ENCODE measurements at places on chromosomes 2 and 18. TPM values are rescaled to one million over a fixed set of nuclear protein-coding genes. Genes with fewer than 3 reads are reported as not detected.

Gene GNLY
- 45.1 TPM for total RNA-seq

Gene KIF1A
- total RNA-seq, result not detected

Gene C2orf81
- 3.4 TPM for total RNA-seq

Gene SULT1C2
- total RNA-seq, result not detected

Gene MC4R
- not detected for total RNA-seq

GRCh38 chr2:54750040-54750439 lies 26.6 kb downstream of the EML6 start:
- DNase-seq, result no peak

GRCh38 chr2:135999899-136000298 lies 14.5 kb upstream of the DARS1 start:
- DNase-seq, result no peak

GRCh38 chr2:73238976-73239375 lies 4.9 kb downstream of the CCT7 start:
- DNase-seq, result no peak

DNA sequence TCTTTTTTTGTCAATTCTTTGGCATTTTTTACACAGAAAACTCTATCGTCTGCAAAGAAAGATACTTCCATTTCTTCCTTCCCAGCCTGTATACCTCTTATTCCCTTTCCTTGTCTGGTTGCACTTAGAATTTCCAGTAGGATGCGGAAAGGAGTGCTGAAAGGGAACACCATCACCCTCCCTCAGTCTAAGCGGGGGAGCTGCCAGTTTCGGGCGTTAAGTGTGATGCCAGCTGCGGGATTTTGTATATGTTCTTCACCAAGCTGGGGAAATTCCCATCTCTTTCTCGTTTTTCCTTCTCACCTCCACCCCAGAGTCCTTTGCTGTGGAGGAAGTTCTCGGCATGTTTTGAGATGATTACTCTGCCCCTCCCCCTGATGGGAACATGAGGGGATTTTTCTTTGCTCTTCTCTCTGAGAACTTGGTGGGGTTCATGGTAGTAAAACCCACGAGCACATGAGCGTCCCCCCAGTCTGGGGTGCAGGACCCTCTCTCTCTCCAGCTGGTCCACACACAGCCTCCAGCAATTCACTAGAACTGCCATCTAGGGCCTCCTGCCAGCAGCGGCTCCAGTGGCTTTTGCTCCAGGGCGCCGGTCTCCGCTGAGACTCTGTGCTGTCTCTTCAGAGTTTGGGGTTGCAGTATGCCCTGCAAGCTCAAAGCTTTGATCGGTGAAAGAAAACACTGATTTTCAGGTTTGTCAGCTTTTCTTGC lies 15.5 kb downstream of the AQP12A start:
- no peak for DNase-seq

DNA sequence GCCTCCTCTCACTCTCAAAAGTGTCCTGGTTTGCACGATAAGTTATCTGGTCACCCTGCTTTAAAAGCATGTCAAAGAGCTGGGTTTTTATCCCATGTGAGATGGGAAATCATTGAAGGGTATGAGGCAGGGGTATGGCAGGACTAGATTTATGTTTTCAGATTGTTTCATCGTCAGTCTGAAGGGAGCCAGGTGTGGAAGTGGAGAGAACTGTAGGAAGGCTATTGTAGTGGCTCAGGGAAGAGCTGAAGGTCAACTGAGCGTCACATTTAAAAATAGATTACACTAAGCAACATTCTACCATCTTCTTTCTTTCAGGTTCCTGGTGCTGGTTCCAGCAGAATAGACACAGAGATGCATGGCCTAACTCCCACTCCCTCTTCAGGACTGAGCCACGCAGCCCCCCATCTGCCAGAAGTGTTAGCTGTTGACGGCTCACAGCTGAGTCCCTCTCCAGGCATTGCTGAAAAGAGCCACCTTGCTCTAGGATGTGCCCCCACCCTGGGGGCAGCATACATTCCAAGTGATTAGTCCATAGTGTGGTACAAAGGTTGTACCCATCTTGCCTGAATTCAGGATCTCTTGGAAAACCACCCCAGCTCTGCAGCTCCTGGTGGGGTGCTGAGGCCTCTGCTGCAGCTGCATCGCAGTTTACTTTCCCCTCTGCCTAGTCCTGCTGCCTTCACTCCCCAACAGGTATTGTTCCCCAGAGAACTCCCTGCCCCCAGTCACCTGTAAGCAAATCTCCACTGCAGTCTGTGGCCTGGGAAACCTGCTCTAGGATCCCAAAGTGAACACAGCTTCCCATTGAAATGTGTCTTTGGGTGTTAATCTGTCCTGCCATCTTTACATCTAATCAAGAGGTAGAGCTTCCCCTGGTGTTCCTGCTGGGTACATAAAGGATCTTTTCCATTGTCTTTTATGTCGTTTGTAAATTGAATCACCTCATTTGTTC lies 79.5 kb upstream of the KLF7 start:
- no peak for DNase-seq

DNA sequence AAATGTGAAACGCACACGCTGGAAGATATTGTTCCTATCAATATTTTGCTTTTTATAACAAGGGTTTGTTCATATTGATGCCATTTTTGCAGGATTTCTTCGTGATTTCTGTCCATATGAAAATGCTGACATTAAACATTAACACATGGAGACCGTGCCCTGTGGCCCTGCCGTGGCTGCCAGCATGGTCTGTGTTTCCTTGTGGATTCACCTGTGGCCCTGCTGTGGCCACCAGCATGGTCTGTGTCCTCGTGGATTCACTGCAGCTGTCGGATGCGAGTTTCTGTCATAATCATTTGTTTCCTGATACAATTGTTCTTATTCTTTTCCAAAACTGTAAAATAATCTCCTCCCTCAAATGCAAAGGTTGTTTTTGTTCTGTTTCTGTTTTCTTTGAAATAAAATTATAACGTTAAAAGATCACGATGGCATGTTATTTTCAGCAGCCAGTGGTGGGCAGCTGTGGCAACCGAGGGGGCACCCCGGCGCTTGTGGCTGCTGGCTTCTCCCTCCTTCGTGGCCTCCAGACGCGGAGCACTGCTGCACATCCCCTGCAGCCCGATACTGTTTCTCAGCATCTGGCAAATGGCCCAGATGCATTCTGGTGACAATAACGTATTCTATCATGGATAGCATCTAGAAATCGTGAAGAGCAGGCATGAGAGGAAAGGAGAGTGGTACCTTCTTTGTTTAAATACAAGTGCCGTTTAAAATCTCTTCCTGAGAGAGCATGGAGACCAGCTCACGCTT lies 143.5 kb downstream of the PTGR3 start:
- DNase-seq, result no peak

GRCh38 chr2:187857826-187858225 lies 303.6 kb upstream of the TFPI start:
- DNase-seq, result no peak

GRCh38 chr2:133407341-133407740 lies 160.9 kb downstream of the NCKAP5 start:
- DNase-seq, result no peak

DNA sequence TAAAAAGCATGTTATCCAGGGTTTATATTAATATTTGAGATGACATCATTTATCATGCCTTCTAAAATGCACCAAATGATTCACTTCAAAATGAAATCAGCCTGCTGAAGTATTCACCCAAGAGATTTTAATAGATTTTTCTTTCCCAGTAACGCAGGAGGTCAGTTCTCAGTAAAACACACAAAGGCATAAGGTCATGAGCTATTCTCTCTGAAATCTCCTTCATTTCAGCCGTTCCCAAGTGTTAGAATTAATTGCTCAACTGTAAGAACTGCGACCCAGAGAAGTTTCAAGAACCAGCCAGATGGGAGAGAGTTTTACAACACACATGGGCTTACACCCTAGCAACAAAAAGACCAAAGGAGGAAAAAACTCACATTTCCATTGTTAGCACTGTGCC lies 84.2 kb upstream of the PHLPP1 start:
- DNase-seq, result no peak

- DNase-seq, result no peak
These were observed 143.5 kb upstream of the PID1 start for GRCh38 chr2:229414631-229415030.

GRCh38 chr2:273333-273732 lies 8.6 kb downstream of the ACP1 start:
- no peak for DNase-seq

DNA sequence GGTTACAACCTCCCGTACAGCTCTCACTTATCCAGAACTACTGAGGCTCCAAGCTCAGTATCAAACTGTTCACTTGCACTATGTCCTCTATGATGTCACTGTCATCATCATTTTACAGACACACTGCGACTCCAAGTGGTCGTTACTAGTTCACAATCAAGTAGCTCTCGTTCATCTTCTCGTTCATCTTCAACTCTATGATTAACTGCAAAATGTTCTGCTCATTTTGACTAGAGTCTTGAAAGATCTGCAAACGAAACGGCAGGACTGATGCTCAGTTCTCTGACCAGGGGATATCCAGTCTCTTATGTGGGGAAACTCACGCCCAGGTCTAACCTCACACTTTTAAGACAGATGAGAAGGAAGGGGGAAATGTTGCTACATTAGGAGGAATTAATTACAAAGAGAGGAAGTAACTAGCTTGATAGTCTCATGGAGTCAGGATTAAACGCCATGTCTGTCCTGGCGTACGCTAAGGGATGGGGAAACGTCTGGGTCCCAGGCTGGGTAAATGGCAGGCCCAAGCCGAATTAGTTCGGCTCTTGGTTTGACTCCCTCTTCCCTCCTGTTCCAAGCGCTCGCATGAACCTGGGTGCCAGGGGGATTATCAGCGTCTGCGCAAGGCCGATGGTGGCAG lies 794 bp upstream of the CHCHD5 start:
- no peak for DNase-seq

- DNase-seq, result no peak
These were observed 143.9 kb upstream of the CREB1 start for GRCh38 chr2:207385903-207386302.

- DNase-seq, result no peak
These were observed 47.5 kb upstream of the PTMA start for GRCh38 chr2:231660860-231661259.

- no peak for DNase-seq
These were observed 48.5 kb downstream of the GAREM1 start for GRCh38 chr18:32422201-32422600.

DNA sequence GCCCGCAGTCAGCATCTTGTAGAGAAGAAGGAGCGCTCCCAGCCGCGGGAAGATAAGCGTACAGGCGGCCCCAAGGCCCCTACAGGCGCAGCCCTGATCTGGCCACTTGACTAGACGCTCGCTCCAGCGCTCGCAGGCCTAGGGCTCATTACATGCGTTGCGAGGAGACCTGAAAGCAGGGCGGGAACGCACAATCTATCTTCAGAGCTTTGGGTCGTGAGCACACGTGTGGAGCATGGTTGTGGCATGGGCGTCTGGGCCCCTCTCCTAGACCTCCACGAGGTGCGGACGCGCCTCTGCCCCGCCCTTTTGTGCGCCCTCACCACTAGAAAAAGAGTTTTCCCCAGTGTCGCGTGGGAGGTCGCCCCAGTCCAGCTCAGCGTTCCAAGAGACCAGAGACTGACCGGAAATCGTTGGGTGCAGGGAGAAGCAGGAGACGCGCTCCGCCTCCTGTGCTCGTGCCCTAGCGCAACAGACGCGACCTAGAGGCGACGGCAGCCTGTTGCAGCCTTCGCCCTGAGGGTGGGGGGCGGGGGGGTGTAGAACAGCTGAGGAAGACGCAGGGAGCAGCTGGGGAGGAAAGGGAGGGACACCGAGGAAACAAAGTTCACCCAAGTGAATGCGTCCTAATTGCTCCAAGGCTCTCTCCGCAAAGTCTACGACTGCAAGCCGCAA lies 12.6 kb downstream of the NR4A2 start:
- no peak for DNase-seq

- DNase-seq, result no peak
These were observed 46.2 kb downstream of the PARD6G start for GRCh38 chr18:80200932-80201672.

GRCh38 chr18:22839340-22839821 lies 93.7 kb upstream of the RBBP8 start:
- no peak for DNase-seq

GRCh38 chr18:10440884-10441283 lies 13.6 kb upstream of the APCDD1 start:
- no peak for DNase-seq

GRCh38 chr2:227608561-227609338 lies 5.9 kb downstream of the SCYGR3 start:
- DNase-seq, result no peak

All from CD4-positive, alpha-beta T cell (primary cell).